ENCODE measurements at places on chromosomes 13 and 19.

- DNase-seq = no peak
Measured at GRCh38 chr19:33163481-33163880, 30.6 kb upstream of the LRP3 start.

DNA sequence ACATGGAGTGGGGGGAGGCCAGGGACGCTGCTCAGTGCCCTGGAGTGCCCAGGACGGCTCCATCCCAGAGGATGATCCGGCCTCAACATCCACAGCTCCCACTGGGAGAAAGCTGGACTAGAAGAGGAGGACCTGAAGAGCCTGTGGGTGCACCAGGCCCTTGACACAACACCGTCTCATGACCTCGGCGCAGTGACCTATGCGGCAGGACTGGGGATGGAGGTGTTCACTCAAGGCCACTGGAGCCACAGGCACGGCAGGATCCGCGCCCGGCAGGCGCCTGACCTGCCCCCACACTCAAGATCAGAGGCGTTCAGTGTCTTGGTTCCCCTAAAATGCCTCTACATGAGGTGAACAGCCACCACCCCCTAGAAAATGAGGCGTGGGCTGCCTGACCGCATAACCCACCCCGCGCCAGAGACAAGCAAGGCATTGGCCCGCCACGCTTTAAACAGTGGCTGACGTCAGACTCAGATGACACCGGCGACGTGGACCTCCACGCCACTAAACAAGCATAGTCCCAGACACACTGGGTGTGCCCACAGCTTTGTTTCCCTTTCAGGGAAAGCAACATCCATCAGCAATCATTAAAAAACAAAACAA lies 8.0 kb downstream of the SGTA start:
- DNase-seq = no peak

- no peak for DNase-seq
Measured at GRCh38 chr19:13935765-13936510, 2.3 kb downstream of the PODNL1 start.

GRCh38 chr13:93861818-93862217 lies 617.7 kb downstream of the DCT start:
- no peak for DNase-seq

DNA sequence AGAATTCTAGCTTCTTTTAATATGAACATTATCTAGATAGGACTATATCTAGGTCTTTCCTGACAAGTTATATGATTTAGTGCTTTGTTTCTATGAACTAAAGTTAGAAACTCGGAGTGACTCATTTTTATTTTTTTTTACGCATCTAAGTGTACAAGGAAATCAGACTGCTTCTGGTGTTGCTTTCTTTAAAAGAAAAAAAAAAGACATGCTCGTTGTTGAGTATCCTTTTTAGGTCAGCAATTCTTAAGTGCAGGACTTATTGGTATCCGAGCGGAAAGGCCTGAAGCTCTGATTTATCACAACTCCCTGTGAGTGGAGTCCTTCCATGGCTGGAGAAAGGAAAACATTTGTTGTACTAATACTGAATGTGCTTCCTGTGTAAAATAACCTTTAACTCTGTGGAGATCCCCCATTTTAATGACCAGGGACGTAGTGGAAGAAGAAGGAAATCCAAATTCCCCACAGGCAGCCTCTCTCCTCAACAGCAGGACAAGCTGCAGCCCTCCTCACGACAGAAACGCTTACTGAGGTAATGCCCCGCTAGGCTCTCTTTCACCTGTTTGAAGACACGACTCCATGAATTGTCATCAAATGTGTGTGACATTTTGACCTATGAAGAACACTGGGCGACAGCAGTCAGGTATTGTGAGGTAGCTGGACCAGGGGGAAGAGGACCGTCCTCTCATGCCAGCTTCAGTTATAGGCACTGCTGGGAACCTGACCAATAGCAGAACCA lies 17.9 kb upstream of the POMP start:
- no peak for DNase-seq

DNA sequence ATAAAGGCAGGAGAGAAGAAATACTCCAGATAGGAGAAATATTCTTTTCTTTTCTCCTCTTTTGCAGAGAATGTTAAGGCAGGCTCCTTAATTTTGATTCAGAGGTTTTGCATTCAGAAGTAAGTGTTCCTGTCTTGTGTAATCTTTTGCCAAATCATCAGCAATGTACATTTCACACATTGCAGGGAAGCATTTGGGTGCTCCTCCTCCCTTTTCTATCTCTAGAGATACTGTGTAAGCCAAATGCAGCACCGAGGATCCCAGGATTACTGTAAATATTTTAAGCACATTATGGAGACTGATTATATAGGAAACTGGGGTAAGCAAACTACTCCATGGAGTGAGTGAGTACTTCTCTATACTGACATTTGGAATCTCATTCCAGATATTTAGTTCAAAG lies 7.2 kb downstream of the ATP8A2 start:
- DNase-seq = no peak

DNA sequence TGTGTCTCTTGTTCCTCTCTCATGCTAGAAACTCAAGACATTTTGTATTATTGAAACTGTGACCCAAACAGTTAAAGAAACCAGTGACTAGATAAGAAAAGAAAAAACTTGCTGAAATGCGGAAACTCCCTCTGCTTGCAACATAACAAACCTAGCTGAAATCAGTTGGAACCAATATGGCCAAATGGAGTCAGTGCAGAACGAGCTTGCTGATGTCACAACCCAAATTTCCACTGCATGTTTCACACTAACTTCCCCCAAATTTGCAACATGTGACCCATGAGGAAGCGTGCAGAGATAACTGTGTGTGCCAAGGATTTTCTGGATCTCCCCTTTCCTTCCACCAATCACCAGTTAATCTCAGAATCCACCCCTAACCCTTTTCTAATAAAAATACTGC lies 208.0 kb downstream of the DLEU7 start:
- no peak for DNase-seq

DNA sequence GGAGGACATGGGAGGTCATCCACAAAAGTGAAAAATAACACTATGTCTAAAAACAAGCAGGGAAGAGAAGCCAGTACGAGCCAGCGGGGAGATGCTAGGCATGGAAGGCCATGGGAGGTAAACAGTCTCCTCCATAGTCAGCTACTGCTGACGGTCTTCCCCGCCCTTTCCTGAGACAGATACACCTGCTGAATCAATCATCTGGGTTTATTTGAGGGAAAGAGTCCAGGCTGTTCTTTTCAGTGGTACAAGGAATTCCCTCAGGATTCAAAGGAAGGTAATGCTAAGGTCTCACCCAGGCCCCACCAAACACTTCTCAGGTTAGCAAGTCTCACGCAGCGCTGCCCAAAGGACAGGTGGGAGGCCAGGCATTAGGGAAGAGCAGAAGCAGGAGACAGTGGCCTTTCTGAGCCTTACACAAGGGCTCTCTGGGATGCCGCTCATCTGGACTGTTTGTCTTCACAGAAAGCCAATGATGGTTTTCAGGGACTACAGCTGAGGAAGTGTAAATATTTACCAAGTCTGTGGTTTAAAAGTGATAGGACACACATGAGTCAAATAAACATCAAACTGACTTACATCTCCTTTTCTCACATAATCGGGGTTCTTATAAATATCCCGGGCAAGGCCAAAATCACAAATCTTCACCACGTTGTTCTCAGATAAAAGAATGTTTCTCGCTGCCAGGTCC lies 173.9 kb downstream of the FLT1 start:
- no peak for DNase-seq

DNA sequence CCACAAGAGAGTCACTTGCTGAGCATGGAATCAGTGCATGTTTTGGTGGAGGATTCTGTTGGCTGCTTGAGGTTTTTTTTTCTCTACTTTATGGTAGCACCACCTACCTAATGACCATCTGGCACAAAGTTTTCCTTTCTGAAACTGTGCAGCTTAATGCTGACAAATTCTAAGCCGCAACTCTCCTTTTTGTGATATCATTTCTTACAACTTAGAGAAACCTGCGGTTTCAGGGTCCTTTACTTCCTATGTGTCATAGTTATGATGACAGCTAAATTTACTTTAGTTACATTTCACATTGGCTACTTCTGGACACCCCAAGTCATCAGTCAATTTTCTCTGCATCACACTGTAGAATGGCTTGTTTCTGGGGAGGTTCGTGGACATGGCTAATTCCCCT lies 115.4 kb upstream of the TMTC4 start:
- DNase-seq = no peak

DNA sequence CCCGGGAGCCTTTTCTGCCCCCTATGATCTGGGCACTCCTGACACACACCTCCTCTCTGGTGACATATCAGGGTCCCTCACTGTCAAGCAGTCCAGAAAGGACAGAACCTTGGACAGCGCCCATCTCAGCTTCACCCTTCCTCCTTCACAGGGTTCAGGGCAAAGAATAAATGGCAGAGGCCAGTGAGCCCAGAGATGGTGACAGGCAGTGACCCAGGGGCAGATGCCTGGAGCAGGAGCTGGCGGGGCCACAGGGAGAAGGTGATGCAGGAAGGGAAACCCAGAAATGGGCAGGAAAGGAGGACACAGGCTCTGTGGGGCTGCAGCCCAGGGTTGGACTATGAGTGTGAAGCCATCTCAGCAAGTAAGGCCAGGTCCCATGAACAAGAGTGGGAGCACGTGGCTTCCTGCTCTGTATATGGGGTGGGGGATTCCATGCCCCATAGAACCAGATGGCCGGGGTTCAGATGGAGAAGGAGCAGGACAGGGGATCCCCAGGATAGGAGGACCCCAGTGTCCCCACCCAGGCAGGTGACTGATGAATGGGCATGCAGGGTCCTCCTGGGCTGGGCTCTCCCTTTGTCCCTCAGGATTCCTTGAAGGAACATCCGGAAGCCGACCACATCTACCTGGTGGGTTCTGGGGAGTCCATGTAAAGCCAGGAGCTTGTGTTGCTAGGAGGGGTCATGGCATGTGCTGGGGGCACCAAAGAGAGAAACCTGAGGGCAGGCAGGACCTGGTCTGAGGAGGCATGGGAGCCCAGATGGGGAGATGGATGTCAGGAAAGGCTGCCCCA lies 8.5 kb upstream of the CEACAM7 start:
- DNase-seq = no peak

Data from iPS DF 19.7 (cell line).